ENCODE measurements at places on chromosomes 12 and 14.

DNA sequence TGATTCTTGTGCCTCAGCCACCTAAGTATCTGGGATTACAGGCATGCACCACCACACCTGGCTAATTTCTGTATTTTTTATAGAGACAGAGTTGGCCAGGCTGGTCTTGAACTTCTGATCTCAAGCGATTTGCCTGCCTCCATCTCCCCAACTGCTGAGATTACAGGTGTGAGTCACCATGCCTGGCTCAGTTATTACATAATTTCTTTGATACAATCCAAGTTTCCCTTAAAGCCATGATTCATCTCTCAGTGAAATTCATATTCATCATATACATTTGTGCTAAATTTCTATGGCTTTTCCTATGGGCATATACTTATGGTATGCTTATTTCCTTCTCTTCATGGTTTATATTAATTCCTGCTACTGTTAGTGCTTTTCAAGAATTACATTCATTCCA is 29.1 kb upstream of the PZP start:
- no peak for DNase-seq

GRCh38 chr12:105822131-105823105 is 316.3 kb downstream of the NUAK1 start:
- no peak for DNase-seq

DNA sequence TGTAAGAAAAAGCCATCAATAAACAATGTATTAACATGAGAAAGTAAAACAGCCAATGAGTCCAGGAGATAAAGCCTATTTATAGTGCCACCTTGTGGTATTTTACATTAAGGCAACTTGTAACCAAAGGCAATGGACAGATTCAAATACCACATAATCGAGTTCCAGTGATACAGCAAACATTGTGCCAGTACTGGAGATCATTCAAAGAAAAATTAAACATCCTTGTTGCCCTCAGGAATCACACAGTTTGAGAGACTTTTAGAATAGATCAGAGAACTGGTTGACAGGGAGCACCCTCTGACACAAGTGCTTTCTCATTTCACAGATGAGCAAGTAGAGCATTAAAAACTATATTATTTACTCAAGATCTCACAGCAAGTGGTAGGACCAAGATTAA is 98.1 kb downstream of the DDHD1 start:
- DNase-seq, result no peak

- DNase-seq, result no peak
These were observed 81.5 kb downstream of the GALNT9 start for GRCh38 chr12:132247718-132248452.

DNA sequence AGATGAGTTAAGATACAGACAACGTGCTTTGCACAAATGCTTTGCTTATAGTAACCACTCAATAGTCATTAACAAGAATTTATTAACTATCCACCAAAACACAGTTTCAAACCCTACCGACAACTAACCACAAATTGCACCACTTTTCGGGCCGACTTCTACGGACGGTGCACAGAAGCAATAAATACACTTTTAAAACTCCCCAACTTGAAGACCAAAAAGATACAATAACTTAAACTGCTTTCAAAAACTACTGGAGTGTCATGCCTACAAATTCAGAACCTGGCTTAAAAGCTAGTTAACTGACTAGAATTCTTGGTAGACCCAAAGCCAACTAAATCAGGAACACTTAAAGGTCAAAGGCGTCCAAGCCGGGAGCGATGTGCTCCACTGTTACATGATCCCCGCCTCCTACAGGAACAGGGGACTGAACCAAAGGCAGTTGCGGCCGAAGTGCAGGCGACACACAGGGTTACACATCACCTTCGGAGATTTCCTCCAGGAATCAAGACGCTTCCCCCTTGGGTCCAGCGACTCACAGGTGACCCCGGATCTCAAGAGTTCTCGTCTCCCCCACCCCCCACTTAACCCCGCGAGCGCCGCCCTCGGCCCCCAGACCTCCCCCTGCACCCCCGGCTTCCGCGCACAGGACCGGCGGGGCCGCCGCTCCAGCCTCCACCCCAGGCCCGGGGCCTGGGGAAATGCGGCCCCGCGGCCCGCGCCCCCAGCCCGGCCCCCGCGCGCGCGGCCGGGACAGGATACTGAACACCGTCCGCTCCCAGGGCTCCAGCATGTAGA is 507 bp downstream of the SPTSSA start:
- DNase-seq, result no peak

DNA sequence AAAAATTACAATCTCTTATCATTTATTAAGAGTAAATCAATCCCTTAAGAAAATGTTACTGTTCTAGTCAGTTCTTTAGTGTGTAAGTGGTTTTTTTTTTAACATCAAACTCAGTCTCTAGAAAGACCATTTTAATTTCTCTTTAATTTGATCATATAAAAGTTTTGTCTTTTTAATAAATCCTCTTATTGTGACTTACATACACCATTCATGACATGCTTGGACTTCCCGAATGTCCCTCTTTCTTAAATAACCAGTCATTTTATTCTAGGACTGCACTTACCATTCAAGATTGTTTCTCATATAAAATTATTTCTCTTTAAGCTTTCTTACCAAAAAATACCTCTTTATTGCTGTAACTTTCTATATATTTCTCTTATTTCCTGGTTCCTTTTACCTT is 60.8 kb upstream of the EVL start:
- no peak for DNase-seq

GRCh38 chr14:96741151-96741977 is 55.8 kb upstream of the VRK1 start:
- peak; percentile 94 for DNase-seq
